Testis (tissue), 5 donors: ENCODE measurements at places on chromosomes 2 and 18. TPM values are rescaled to one million over a fixed set of nuclear protein-coding genes. Genes with fewer than 3 reads are reported as not detected.

GRCh38 chr2:173681881-173682650 is 283.1 kb downstream of the SP3 start:
- DNase-seq, result no peak

DNA sequence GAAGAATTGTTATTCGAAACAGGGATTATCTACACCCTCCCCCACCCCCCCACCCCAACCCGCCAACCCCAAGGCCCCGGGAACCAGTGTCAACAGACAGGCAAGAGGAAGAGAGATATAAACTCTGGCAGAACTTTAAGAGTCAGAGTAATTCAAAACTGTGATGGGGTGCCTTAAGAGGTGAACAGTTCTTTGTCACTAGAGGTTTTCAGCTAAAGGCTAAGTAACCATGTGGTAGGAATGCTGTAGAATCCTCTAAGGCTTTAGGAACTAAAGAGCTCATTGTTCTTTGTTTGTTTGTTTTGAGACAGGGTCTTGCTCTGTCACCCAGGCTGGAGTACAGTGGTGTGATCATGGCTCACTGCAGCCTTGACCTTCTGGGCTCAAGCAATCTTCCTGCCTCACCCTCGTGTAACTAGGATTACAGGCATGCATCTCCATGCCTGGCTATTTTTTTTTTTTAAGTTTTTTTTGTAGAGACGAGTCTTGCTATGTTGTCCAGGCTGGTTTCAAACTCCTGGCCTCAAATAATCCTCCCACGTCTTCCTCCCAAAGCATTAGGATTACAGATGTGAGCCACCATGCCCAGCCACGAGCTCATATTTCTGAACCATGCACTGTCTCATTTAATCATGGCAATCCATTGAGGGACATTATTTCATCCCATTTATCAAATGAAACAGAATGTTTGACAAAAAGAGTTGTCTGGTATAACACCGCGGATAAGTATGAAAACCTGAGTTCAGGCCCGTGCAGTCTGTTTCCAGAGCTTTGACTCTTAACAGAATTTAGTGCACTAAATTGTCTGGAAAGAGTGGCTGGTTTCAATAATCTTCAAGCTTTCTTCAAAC is 20.8 kb upstream of the TMEM17 start:
- no peak for DNase-seq

DNA sequence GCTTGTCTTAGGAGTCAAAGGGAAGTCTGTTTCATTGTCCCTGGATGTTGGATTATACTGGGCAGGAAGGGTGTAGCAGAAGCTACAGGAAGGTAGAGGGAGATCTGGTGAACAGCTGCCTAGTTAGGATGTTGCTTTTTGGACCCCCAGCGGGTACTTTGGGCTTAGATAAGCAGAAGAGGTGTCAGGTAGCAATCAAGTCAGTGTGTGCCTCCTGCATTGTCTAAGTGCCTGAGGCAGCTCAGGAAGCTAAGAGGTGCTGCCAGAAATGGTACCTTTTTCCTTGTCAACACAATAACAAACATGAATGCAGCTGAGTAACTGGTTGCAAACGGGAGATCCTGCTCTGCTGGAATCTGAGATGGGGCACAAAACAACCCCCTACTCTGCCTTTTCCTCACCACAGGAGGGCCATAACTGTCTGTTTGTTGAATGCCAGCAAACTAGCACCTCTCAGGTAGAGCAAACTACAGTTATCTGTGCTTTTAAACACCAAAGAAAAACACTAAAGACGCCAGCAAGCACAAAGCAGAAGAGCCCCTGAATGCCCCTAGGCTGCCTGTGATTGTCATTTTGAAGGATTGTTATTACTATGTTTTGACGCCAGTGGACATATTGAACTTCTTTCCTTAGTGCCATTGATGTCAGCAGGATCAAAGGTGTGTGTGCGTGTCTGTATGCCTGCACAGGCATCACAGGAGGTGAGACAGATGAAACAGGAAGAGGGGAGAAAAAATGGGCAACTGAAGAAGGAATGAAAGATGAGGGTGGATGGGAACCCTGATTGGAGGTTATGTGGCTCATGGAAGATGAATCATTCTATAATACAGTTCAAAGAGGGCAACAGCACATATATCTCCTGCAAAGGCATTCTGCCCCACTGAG is 151.4 kb downstream of the ETAA1 start:
- DNase-seq, result no peak

GRCh38 chr2:58634653-58635370 is 393.7 kb upstream of the FANCL start:
- no peak for DNase-seq

DNA sequence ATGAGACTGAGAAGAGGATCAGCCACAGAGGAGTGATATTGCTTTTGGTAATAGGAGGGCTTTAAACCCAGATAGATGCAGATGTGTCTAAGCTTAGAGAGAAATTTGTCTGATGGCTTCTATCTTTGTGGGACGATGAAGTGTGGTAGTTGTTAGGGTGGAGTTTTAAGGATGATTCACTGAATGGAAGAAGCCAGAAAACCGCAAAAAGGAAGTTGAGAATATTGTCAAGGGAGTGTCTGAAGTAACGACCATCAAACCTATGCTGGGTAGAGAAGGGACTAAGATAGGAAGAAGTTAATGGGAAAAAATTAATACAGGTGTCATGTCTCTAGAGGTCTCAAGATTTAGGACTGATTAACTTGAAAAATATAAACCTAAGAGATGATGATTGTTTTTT is 195.6 kb upstream of the MC4R start:
- no peak for DNase-seq

GRCh38 chr2:111175615-111176014 is 54.9 kb downstream of the BCL2L11 start:
- DNase-seq, result no peak

GRCh38 chr2:43054367-43054766 is 172.0 kb downstream of the ZFP36L2 start:
- no peak for DNase-seq

- DNase-seq, result no peak
These were observed 866.5 kb upstream of the VRK2 start for GRCh38 chr2:57180042-57180567.

DNA sequence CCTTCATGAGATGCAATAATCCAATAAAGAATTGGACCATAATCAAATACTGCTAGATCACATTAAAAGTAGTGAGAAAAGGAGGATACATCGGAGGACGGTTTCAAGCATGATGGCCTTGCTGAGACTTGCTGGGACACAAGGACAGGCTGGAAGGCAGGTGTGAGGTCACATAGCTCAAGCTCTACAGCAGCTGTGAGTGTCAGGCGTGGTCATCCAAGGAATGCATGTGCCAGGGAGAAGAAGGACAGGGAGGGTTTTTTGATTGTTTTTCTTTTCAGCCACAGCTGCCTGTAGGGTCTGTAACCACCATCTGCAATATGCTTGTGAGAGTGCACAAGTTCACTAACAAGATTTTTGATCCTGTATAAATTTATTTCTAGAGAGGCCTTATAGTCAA is 57.6 kb downstream of the BMP10 start:
- no peak for DNase-seq

DNA sequence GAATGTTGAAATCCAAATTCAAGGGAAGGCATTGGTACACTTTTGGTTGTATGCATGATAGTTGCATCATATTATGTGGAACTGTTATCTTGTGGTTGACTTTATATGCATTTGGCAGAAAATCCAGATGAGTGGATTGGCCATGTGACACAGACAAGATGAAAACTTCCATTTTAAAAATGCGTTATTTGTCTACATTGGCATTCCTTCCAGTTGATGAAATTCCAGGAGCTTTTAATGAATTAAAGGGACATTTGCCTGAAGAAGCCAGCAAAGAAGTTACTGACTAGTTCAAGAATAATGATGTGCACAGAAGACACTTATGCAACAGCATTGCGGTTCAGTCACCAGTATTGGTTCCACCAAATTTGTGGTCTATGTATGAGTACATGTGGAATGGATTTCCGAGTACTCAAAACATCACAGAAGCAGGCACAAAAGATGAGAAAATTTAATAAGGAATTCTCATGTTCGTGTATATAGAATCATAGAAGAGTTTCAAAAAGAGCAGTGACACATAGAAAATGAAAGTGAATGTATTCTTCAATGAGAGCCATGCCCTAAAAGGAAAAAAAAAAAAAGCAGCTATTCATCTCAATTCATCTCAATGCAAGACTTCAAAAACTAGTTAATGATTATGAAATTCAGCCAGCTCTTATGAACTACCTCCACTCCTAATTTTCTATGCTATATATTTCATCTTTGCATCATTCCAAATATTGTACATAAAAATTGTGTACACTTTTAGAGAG is 232.1 kb downstream of the RBM43 start:
- DNase-seq, result no peak

DNA sequence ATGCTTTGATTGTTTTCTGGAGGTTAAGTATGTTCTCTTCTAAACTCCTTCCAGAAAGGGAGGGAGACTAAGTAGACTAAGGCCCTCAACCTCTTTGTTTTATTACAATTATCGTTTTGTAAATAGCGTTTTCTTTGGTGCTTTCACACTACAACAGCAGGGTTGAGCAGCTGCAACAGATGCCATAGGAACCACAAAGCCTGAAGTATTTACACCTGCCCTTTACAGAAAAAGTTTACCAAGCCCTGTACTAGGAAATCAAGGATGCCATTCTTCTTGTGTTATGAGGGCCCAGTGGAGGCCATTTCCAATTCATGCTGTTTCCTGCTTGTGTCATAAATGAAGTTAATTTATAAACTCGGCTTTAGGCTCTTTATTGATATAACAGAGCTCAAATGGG is 914.8 kb downstream of the DCDC2C start:
- no peak for DNase-seq

DNA sequence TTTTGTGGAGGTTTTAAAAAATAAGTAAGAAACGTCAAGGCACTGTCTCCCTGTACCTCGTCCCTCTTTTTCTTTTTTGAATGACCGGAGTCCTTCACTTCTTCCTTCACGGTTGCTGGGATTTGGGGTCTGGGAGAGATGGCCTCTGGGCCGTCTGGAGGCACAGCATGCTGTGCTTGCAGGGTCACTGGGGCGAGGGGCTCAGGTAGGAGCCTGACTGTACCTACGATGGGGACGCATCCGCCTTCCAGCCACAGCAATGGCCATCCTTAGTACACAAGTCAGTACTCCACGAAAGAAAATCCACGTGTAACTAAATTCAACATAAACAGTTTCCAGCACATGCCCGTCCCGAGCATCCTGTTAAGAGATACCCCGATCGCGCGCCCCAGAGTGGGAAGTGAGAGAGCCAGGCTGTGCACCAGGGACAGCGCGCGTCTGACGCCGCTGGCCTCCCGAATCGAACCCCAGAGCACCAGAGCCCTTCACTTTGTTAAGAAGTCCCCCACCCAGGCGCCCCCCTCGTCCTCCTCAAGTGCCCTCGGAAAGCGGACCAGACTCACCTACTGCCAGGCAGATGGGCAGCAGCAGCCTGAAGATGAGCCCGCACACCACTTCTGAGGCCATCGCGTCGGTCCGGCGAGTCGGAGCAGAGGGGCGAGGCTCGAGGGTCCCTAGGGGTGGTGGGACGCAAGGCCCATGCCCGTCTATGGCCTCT is 1.2 kb downstream of the PIEZO2 start:
- DNase-seq, result no peak

GRCh38 chr2:147405651-147406050 is 439.2 kb upstream of the ACVR2A start:
- DNase-seq, result no peak

DNA sequence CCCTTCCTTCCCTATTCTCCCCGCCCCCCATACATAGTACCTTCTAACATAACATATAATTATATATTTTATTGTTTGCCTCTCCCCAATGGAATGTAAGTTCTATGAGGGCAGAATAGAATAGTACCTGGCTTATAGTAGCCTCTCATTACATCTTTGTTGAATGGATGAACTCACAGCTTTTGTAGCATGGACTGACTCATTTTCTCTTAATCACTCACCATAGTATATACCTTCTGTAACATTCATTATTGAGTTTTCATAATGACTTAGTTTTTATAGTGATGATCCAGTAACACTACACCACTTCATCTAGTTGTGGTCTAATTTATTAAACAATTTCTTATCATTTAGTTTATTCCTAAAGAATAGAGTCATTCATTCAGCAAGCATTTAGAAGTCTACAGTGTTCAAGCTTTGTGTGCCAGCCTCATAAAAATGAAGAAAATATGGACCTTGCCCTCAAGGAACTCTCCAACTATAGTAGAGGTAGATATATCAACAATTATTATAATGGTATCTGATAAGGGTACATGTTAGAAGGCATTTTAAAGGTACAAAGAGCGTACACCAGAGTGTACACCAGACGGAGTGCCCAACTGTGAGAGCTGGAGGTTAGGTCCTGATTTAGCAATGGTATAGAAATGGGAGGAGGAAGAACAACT is 31.1 kb downstream of the NCOA1 start:
- DNase-seq, result no peak

DNA sequence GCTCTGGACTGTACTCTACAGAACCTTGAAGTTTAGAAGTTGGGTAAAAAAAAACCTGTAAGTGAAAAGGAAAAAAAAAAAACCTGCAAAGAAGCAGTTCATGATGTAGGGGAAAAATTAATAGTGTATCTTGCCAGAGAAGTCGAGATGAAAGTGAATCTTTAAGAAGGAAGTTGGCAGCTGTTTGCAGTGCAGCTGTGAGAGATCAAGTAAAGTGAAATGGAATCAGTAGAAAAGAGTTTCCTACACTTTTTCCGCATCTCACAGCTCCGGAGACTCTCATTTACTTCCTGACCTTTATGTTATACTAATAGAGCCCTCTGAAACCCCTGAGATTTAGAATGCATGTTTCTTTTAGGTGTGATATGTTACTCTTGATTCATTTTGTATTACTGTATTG is 19.2 kb downstream of the RNMT start:
- no peak for DNase-seq

DNA sequence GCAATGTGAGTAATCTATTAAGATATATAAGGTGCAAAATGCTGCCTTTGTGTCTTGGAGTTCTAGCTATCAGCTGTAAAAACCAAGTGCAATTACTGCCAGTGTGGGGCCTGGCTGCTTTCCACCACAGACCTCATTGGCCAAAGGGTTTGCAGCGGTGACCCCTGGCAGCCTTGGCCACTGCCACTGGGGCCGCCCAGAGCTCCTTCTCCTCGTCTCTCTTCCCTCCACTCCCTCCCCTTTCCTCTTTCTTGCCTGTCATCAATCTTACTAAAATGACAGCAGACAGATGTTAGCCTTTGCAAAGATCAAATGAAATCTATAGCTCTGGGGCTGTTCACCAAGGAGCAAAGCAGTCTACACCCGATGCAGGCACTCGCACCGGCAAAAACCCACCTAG is 986.3 kb downstream of the BCL11A start:
- no peak for DNase-seq

DNA sequence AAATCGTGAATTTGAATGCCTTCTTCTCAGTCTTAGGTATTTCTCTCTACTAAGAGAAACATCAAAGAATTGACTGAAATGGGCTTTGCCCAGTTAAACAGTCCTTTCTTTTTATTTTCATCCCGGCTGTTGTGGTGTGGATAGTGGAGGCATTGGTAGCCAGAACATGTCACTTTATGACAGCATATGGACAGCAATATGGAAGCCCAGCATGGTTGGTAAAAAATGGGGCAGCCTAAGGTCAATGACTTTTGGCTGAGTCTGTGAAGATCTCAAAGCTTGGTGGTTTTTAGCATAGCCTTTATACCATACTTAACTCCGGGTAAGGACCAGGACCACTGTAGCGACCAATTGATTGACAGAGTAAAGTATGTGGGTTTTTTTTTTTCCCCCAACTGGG is 3.2 kb downstream of the CERS6 start:
- DNase-seq, result no peak

The TCF23 gene
- polyA plus RNA-seq, result 6.6 TPM

The TPO gene
- 2.9 TPM for polyA plus RNA-seq

The ATP8B1 gene
- polyA plus RNA-seq, result 3.0 TPM

The C2orf66 gene
- polyA plus RNA-seq, result 0.87 TPM

The TCF7L1 gene
- 11.9 TPM for polyA plus RNA-seq

The LYPD6B gene
- polyA plus RNA-seq, result 53.0 TPM

The REG1A gene
- polyA plus RNA-seq, result 0.74 TPM

The FKBP7 gene
- 27.4 TPM for polyA plus RNA-seq

The MALL gene
- polyA plus RNA-seq, result 17.4 TPM

The SCN1A gene
- polyA plus RNA-seq, result 0.04 TPM

The AQP12B gene
- not detected for polyA plus RNA-seq
